Hippocampal formation (tissue), 2 donors: ENCODE measurements at places on chromosomes 1 and 21.

- no peak for DNase-seq
These were observed 87.6 kb downstream of the BCAR3 start for GRCh38 chr1:93593854-93594602.

- no peak for DNase-seq
These were observed 1360.5 kb upstream of the ADGRL4 start for GRCh38 chr1:80367058-80367457.

DNA sequence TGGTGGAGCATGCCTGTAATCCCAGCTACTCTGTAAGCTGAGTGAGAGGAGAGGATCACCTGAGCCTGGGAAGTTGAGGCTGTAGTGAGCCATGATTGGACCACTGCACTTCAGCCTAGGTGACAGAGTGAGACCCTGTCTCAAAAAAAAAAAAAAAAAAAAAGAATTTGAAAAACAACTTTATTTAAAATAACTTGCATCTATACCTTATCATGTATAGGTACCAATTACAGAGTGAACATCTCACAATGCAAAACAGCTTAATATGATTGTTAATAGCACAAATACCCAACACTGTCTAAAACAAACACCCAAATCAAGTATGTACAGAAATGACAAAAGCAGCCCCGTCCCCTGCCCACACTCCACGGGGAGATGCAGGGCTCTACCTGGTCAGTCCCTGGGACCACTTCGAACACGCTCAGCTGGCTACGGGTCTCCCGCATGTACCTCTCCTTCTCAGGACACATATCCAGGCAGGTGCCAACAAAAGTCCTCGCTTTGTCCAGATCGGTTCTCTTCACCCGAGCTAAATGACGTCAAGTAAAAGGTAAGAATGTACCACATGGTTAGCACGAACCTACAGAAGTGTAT, 10.5 kb downstream of the MCM3AP start:
- no peak for DNase-seq

GRCh38 chr1:44049839-44050238, 18.6 kb upstream of the SLC6A9 start:
- no peak for DNase-seq

DNA sequence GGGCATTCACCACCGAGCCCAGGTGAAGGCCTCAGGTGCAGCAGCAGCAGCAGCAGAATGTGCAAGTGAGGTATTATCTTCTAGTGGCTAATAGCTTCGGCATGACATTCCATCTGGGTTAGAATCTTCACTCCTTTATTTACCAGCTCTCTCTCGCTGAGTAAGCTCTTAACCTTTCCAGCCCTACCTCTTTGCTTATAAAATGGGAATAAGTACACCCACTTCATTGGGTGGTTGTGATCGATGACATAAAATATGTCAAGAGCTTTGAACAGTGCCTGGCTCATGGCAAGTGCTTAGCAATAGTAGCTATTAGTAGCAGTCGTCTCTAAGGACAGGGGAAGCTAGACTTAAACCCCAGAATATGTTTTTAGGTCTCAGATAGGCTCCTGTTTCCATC, 149.5 kb downstream of the NOS1AP start:
- DNase-seq: no peak

- DNase-seq: no peak
These were observed 3.6 kb downstream of the S100A6 start for GRCh38 chr1:153532181-153532580.

- DNase-seq: no peak
These were observed at the start of gene ABCA4 for GRCh38 chr1:94120991-94121390. Gene ABCA4, minus strand, starts transcription at chr1:94121148. Its CDS starts 103 bp downstream, at chr1:94121045.

DNA sequence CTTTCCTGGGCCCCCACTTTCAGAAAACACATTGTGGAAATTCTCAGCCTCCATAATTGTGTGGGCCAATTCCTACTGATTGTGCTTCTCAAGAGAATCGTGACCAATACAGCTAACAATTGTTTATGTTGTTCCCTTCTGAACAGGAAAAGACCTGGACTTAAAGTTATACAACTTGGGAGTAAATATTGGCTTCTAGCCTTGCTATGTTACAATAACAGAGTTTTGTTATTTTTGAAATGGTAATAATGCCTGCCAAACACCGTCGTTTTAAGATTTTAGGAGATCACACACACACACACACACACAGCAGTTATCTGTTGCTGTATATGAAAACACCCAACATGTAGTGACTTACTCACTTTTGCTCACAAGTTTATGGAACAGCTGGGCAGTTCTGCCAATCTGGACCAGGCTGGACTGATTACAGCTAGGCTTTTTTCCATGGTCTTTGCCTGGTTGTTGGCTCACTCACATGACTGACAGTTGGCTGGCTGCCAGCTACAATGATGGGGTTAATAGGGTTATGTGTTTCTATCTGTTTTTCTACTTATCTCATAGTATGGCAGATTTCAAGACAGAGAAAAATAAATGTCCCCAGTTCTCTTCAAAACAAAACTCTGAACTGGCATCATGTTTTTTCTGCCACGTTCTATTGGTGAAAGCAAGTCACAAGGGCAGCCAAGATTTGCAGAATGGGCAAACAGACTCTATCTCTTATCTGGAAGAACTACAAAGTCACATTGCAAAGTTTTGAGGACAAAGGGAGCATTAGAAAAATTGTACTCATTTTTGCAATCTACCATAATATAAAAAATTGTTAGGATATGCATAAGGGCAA, 447.5 kb downstream of the NEGR1 start:
- DNase-seq: no peak

DNA sequence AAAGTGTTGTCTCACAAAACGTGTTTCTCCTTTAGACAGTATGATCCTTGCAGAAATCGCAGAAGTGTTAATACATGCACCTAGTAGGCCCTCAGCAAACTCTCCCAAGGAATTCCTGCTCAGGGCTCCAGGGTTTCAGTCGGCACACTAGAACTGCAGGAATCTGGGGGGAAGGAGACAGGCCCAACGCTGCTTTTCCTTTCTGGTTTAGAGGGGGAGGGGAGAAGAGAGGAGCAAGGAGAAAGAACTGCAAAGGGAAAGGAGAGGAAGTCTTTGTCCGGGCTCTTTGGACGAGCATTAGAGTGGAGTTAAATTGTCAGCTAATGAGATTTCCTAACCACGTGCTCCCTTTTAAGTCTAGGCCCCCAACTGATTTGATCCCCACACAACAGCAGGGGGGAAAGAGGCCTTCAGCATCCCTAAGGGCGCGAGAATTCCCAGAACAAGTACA, 103.7 kb upstream of the SOD1 start:
- no peak for DNase-seq

GRCh38 chr1:213260311-213261075, 209.5 kb downstream of the RPS6KC1 start:
- DNase-seq: no peak

- DNase-seq: no peak
These were observed 33.9 kb upstream of the LAMC2 start for GRCh38 chr1:183152180-183152579.

GRCh38 chr1:60033066-60033465, 40.5 kb downstream of the C1orf87 start:
- DNase-seq: no peak

DNA sequence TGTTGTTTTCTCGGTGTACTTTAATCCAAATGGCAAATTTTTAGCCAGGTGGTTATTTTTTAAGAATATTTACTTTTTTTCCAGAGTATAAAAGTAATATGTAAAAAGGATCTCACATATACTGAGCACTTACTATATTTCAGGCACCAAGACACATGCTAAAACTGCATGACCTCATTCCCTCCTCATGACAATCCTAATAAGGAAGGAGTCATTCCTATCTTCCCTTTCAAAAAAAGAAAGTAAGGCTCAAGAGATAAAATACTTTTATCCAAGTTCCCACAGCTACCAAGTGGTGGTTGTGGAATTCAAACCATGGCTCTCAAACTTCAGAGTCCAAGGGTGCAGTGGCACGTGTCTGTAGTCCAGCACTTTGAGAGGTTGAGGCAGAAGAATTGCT, 19.4 kb downstream of the ATP2B4 start:
- no peak for DNase-seq

- no peak for DNase-seq
These were observed 1.7 kb downstream of the ANGPTL1 start for GRCh38 chr1:178869119-178869697.

DNA sequence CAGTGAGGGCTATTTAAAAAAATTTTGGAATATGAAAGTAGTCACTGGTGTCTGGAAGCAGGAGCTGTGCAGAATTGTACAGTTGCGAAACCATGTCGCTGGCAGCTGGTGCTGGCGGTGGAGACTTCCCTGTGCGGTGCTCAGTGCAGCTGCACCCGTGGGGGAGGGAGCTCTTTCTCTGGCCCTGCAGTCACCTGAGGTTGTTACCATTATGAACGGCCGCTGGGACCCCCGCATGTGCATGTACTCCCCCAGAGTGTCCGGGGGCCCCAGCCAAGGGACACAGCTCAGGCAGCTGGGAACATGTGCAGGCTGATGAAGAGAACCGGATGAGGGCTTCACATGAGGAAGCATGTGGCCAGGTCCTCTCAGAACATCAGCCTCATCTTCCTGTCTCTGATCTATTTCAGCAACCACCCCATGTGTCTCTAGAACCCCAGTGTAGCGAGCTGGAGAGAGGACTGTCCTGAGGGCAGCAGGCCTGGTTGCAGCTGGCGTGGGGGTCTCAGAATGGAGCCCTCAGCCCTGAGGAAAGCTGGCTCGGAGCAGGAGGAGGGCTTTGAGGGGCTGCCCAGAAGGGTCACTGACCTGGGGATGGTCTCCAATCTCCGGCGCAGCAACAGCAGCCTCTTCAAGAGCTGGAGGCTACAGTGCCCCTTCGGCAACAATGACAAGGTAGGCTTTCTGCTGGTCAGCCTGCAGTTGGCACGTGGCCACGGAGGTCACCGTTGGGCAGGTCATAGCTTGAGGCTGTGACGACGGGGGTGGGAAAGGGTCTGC, at the start of gene TRPM2:
Gene TRPM2 (plus strand): TSS at position 431 of the 780 bp plus-strand sequence. CDS start 80 bp downstream, at position 511.
- no peak for DNase-seq

DNA sequence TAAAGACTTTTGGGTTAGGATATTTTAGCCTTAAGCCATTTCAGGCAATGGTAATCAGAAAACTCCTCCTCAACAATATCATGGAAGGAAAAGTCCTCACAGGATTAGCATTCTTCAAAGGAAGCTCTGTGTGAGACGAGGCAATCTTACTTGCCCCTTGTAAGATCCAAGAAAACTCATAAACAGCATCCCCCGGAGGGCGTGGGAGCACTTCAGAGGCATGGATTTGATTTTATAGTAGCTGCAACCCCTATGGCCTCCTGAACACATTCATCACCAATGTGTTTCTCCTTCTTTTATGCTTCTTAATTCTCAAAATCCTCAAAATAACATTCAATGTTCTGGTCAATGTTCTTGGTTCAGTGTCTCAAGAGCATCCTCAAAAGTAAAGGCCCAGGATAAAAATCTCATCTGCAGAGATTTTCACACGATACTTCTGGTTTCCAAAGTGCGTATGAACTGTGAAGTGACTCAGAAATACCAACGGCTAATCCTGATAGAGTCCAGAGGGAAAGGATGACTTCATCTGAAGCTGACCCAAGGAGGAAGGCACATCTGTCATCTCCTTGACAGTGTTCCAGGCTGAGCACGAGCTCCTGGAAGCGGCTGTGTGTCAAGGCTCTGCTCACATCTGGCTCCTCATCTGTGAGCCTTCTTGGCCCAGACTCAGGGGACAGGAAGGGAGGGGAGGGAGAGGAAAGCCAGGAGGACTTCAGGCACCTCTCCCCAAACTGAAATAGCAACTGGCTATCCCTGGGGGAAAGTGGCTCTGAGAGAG, 49.3 kb upstream of the PSEN2 start:
- no peak for DNase-seq

GRCh38 chr1:64505944-64506655, 36.2 kb downstream of the CACHD1 start:
- no peak for DNase-seq

DNA sequence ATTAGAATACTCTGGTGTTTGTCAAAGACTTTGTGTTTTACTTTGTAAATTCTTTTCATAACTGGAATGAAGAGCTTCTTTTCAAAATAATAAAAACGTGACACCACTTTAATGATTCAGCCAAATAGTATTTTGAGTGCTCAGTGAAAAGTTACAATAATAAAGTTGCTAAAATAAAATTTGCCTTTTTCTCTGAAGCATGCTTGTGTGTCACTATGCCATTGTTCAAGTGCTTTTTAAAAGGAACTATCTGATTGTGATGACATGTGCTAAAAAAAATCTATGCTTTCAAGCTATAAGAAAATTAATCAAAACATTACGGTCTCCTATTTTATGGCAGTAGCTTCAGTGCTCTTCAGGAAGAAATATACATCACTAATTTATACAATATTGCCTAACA, 1290.5 kb upstream of the B3GALT2 start:
- no peak for DNase-seq

- peak; percentile 64 for DNase-seq
These were observed 49.1 kb upstream of the C1orf146 start for GRCh38 chr1:92168657-92169056.

DNA sequence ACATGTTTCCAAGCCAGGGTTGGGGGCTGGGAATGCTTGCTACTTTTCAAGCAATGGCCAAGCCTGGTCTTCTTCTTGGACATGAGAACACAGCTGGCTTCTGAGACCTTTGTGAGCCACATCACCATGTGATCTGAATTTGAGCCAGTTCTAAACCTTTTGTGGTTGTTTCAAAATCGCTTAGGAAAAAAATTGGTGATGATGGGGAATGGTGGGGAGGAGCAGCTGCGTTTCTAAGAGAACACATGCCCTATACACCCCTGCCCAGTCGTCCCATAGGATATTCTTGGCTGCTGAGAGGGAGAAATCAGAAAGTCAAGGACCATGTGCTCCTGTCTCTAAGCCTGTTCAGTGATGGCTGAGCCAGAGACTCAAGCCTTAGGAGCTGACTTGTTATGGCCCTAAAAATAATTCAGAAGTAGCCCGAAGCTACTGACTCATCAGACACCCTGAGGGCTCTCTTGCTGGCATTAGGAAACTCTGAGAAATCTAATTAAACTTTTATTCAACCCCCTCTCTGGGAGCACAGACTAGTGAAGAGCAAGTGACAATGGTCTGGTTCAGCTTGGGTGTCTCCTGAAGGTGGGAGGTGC, 30.5 kb downstream of the CCDC185 start:
- no peak for DNase-seq

GRCh38 chr1:15346346-15347030, 63.2 kb upstream of the EFHD2 start:
- DNase-seq: no peak

GRCh38 chr1:8121261-8122159, 95.4 kb upstream of the ERRFI1 start:
- DNase-seq: no peak

- DNase-seq: no peak
These were observed 3.1 kb downstream of the NUAK2 start for GRCh38 chr1:205318231-205318991.

DNA sequence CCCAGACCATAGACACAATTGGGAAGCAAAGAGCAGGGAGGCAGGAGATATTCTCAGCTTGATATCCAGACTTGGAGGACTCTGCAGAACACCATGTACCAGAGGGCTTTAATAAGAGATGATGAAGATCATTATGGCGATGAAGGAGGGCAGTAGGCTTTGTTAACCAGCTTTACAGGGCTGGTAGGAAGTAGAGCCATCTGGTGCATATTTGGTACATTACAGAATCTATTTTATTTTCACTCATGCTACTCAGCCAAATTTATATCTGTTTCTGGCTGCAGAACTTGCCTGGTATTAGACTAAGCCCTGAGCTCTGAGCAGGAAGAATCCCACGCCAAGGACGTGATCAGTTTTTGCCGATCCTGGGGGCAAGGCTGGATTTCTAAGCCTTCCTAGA, 61.8 kb upstream of the SYT6 start:
- DNase-seq: no peak
